ENCODE measurements at places on chromosomes 7 and 10.

GRCh38 chr10:50394832-50395231 is 143.5 kb upstream of the ASAH2 start:
- DNase-seq, result no peak
- H3K36me3 ChIP-seq, result peaks cover 2% of the 10 kb centered on the region
- no peaks in the 10 kb centered on the region for H3K27me3 ChIP-seq

DNA sequence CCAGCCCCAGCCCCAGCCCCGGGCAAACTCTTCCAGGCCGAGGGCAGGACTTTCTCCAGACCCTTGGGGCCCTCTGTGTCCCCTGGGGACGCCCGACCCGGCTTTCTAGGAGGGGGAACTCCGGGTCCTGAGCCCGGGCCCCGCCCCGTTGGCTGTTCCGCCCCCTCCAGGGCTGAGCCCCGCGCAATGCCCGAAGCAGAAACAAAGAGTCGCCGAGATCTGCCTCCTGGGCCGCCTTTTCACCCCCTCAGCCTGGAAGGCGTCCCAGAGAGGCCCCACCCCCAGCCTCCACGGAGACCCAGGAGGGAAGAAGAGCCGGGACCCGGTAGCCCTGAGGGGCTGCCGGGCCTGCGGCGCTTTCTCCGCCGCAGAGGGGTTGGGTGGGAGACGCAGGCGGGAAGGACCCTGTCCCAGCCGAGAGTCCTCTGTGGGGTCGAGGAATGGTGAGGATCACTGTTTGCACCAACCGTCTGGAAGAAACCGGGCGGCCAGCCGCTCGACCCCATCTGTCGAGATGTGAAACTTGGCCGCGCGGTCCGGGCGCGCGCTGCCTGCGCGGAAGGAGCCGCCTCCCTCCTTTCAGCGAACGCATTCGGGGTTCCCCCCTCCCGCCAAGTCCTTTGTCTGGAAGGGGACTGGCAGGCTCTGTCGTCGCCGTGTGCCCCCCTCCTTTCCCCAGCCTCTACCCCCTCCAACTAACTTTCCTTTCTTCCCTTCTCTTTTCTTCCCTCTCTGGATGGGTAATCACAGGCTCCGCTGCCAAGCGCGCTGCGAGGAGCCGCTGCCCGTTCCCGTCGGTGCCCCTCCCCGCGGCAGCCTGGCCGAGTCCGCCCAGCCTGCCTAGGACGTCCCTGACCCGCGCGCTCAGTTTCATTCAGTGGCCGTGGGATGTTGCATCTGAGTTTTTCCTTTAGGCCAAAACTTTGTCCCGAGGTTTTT is 10.2 kb downstream of the EN2 start:
- no peak for DNase-seq
- H3K27ac ChIP-seq, result no peak overlapping the region
- peaks cover 6% of the 10 kb centered on the region for H3K36me3 ChIP-seq
- H3K4me1 ChIP-seq, result peaks cover 13% of the 10 kb centered on the region
- peaks cover 72% of the 10 kb centered on the region for H3K27me3 ChIP-seq

DNA sequence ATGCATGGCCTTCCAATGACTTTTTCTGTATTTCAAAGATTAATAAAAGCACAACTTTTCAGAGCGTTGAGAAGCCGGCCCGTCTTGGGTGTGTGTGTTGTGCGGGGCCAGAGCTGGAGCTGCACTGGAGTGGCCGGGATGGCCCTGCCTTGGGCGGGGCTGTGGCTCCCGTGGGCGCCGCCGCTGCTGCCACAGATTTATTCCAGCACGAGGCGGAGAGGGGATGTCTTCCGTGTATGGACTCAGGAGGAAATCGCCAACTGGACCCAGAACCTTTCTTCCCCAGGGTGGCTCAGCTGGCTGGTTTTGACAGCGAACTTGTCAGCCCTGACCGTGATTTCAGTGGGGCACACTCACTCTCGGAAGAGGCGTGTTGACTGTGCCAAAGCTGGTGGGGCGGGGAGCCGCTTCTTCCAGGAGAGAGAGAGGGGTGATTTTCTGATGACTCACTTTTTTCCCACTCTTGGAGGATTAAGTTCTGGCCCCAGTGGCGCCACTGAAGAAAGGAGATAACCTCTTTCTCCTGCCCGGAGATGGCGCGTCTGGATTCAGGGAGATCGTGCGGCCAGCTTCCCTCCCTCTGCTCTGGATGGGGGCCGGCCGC is 72.4 kb downstream of the DNAJB6 start:
- no peaks in the 10 kb centered on the region for H3K36me3 ChIP-seq
- no peaks in the 10 kb centered on the region for H3K27me3 ChIP-seq
- peaks cover 9% of the 10 kb centered on the region for H3K4me1 ChIP-seq
- no peak overlapping the region for H3K4me3 ChIP-seq

DNA sequence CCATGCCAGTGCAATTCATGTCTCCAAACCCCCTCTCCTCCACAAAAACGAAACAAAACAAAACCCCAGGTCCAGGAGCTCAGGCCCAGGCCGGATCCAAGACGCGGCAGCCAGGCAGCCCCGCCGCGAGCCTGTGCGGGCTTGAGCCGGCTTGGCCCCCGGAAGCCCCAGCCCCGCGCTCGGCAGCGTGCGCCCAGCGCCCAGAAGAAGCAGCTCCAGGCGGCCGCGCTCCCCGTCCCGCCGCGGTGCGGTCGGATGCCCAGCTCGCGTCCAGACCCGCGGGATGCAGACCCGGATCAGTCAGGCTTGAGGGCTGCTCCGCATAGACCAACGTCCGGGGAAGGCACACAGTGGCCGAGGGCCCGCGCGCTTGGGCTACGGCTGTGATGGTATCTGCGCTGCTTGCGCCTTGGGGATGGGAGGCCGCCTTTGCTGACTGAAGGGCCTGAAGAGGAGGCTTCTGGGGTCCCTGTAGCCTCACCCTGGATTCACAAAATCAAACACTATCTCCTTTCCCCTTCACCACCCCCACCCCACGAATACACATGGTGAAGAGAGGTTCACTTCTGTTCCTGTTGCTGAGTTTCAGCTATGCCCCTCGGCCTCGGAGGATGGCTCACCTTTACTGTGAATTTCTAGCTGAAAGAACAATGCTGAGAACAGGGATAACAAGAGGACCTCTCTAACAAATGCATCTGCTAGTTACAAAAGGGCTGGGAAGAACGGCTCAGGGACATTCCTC is 79.9 kb upstream of the EN2 start:
- H3K27ac ChIP-seq, result no peak overlapping the region
- no peak for DNase-seq
- H3K4me3 ChIP-seq, result peak overlapping the region; percentile 31

GRCh38 chr7:73920406-73921134 is 59.6 kb downstream of the TMEM270 start:
- H3K27me3 ChIP-seq, result peaks cover 40% of the 10 kb centered on the region
- no peak for DNase-seq
- H3K27ac ChIP-seq, result no peak overlapping the region
- no peaks in the 10 kb centered on the region for H3K4me1 ChIP-seq
- H3K36me3 ChIP-seq, result no peaks in the 10 kb centered on the region
- H3K4me3 ChIP-seq, result no peak overlapping the region

DNA sequence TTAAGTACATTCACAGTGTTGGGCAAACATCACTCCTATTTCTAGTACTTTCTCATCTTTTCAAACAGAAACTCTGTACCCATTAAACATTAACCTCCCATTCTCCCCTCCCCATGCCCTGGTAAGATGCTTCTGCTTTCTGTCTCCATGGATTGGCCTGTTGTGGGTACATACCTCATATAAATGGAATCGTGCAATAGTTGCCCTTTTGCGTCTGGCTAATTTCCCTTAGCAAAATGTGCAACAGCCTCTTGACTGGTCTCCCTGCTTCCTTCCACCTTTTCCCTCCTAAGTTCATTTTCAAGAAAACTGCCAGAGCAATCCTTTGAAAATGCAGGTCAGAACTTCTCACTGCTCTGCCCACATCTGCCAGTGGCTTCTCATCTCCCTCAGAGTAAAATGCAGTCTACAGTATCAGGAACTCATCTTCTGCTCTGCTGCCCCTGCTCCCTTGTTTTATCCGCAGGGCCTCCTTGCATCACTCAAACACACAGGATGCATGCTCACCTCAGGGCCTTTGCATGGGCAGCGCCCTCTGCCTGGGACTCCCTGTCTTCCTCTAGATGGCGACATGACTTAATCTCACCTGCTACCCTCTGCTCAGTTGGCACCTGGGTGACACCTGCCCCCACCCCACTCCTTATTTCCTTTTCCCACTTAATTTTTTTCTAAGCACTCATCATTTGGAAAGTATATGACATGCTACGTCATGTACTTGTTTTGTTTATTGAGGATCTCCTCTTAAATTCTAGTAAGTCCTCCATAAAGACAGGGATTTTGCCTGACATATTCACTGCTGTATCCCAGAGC is 44.3 kb upstream of the ECHDC3 start:
- peaks cover 13% of the 10 kb centered on the region for H3K27me3 ChIP-seq
- peaks cover 4% of the 10 kb centered on the region for H3K36me3 ChIP-seq
- DNase-seq, result no peak
- H3K4me1 ChIP-seq, result peaks cover 7% of the 10 kb centered on the region
- no peak overlapping the region for H3K4me3 ChIP-seq

- no peak overlapping the region for H3K4me3 ChIP-seq
- H3K4me1 ChIP-seq, result no peaks in the 10 kb centered on the region
- H3K36me3 ChIP-seq, result no peaks in the 10 kb centered on the region
- no peak for DNase-seq
- H3K27ac ChIP-seq, result no peak overlapping the region
Observed at GRCh38 chr10:131849591-131850382, 51.0 kb upstream of the PPP2R2D start.

DNA sequence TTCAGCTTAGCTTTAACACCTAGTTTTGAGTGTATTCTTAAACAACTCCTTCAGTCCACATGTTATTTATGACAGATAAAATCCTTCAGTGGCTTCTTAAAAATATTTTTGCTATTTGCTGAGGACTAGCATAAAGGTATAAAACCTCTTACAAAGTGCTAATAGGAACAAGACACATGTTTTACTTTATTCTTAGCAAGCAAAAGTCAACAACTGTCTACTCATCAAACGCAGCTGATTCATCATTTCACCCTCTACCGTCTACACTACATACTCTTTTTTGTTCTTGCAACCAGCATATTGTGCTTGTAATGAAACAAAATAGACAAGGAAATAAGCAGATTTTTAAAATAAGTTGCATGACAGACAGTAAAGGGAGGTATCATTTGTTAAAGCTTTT is 319.7 kb downstream of the SNX13 start:
- no peak for DNase-seq
- H3K27ac ChIP-seq, result no peak overlapping the region
- no peaks in the 10 kb centered on the region for H3K36me3 ChIP-seq
- H3K4me1 ChIP-seq, result no peaks in the 10 kb centered on the region

DNA sequence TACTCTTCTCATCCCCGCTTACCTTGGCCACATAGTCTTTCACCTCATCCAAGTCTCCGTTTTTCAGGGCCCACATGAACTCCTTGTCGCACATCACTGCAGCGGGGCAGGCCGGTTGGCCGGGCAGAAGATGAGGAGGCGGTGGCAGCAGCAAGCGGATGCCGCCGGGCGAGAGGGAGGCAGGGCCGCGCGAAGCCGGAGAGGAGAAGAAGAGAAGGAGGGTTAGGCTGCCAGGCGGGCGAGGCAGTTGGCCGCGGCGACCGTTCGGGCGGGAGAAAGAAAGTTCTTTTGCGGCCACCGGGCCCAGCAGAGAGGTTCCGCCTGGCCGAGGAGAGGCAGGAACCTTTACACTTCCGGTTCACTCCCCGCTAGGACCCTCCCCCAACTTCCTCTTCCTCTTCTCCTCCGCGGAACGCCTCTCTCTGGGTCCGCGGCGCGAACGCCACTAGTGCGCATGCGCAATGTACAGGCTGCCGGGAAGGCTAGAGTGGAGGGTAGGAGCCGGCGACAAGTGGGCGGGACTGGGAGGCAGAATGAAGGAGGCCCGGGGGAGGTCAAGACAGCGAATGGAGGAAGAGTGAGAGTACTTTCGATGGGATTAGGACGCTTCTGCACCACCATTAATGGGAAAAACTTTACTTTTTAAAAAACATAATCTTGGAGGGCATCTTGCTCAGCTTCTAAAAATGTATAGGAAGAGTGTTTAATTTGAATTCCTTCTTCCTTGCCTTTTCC is at the start of gene MTPN:
Gene MTPN, minus strand, starts transcription at position 353 of the 735 bp plus-strand sequence. Its CDS starts 259 bp downstream, at position 94.
- DNase-seq, result peak; percentile 96
- H3K27ac ChIP-seq, result peak within 1 kb of the TSS; percentile 94
- H3K4me1 ChIP-seq, result peaks cover 56% of the 10 kb centered on the region
- peak within 1 kb of the TSS; percentile 89 for H3K4me3 ChIP-seq

DNA sequence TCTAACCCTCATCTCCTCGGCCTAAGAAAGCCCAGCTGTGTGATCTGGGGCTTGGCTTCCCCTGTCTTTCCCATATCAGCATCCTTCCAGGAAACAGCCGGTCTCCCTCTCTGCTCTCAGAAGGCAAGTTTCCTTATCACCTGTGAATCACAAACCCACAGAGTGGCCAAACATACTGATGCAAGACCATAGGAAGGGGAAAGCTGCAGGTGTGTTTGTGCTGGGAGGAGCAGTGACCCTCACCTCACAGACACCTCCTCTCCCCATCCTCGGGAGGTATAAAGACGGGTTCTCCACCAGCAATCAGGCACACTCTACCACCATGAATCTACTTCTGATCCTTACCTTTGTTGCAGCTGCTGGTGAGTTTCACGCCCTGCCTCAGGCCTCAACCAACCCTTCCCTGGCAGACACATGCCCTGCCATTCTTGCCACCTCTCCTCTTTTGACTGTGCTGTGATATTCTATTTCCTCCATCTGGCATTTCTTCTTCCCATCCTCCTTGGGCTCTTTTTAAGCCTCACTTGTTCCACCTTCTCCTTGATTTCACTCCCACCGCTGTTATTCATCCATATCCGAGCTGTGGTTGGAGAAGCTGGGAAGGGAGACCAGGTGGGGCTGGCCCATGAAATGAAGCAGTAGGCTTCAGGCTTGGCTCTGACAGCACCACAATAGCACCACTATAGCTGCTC is at the start of gene PRSS2:
Gene PRSS2, plus strand, starts transcription at position 310 of the 692 bp plus-strand sequence. Its CDS starts 13 bp downstream, at position 323.
- no peak for DNase-seq
- H3K36me3 ChIP-seq, result peaks cover 2% of the 10 kb centered on the region
- H3K4me3 ChIP-seq, result no peak within 1 kb of the TSS
- peak within 1 kb of the TSS; percentile 62 for H3K27ac ChIP-seq

GRCh38 chr10:44974082-44974627 is 4.5 kb downstream of the DEPP1 start:
- DNase-seq, result no peak
- H3K4me1 ChIP-seq, result peaks cover 10% of the 10 kb centered on the region
- peak overlapping the region; percentile 29 for H3K27ac ChIP-seq
- peak overlapping the region; percentile 73 for H3K4me3 ChIP-seq
- no peaks in the 10 kb centered on the region for H3K36me3 ChIP-seq
